WTC11 (cell line): ENCODE measurements at places on chromosomes 12 and 14. TPM values are rescaled to one million over a fixed set of nuclear protein-coding genes. Genes with fewer than 3 reads are reported as not detected.

- DNase-seq, result no peak
These were observed 58.5 kb downstream of the TMTC2 start for GRCh38 chr12:82745063-82745674.

- DNase-seq, result no peak
These were observed 109.6 kb downstream of the ATXN7L3B start for GRCh38 chr12:74647256-74647655.

GRCh38 chr12:55839345-55840140, 3.2 kb downstream of the MMP19 start:
- no peak for DNase-seq

DNA sequence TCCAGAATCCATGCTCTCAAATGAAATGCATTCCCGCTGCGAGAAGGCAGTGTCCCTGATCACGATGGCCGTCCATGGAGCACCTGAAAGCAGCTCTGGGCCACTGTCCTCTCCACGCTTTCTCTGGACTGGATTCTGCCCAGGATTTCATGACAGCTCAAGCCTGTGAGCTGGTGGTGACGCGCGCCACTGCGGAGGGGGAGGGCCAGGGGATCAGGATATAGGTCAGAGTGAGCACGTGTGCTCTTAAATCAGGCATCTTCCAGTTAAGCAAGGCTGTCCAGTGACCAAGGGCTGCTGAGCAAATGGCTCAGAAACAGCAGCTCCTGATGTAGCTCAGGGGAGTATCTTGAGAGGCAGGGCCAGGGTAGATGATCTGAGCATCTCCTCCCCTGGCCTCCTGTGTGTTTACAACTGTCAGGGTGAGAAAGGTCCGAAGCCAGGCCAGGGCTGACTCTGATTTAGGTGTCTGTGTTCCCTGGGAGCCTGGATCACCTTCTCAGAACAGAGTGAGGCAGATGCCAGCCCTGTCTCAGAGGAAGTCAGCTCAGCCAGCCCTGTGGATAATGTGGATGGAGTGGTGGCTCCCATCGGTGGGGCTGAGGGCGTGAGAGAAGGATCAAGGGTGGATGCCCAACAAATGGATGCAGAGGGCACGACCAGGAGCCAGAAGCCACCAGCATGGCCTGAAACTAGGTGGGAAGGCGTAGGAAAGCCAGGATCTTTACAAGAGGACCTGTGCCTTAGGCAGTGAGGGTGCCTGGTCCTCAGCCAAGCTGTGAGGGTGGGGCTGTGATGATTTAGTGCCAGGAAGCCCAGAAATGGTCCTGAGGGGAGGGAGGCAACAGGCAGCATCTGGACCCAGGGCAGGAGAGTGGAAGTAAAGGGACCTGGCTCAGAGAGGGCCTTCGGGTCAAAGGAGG, 55.3 kb downstream of the ELK3 start:
- DNase-seq, result no peak

DNA sequence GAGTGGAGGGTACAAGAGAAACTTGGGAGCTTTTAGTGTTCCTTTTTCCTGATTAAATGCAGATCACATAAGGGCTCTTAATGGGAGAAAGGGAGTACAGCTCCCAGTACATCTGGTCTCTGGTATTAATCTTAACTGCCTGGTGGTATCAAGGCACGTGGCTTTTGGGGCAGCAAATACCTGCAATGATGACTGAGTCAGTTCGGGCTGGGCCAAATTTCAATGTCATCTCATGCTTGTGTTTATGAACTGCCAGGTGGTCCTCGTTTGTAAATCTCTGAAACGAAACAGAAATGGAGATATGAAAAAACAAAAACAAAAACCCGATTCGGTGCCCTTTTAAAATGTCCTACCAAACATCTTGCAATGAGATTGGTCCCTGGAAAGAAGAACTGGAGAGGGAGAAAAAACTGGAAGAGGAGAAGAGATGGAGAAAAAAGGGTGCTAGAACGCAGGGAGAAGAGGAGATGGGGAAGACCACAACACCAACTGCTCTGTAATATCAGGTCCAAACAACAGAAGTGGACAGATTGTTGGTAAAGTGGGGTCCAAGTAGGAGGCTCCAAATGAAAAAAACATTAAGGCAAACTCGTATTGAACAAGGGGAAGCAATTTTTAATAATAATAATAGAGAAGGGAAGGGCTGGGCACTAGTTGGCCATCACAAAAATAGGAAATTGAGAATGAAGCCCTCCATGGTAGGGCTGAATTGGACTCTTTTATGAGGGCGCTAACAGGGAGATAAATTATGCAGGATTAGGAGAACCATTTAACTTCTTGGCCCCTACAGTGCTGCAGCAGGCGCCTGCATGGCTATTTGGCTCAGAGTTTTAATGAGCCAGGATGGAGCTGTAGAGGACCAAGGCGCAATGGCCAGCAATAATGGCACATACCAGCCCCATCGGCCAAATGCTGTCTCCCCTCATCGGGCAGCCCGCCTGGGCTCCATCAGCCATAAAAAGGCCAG, 45.4 kb upstream of the NPFF start:
- no peak for DNase-seq

DNA sequence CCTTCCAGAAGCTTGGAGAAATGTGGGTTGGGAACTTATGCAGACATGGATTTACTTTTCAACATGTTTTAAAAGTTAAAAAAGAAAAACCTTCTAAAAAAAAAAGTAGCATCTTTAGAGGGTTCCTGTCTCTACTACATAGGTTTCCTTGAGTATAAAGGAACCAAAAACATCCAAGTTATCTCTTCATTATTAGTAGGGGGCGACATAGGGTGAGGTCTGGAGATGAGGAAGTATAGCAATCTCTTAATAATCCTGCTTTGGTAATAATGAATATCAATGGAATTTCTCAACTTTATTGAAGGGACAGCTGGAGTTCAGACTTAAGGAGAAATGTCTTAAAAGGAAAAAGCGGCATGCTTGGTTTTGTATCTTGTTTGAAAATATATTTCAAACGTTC, 6.5 kb upstream of the PLXNC1 start:
- no peak for DNase-seq

GRCh38 chr14:73825551-73826188, 26.0 kb upstream of the PTGR2 start:
- DNase-seq, result peak; percentile 82

- no peak for DNase-seq
These were observed 345.9 kb upstream of the RGS6 start for GRCh38 chr14:71586131-71586897.

- no peak for DNase-seq
These were observed 716 bp downstream of the HSP90AA1 start for GRCh38 chr14:102085948-102086708.

DNA sequence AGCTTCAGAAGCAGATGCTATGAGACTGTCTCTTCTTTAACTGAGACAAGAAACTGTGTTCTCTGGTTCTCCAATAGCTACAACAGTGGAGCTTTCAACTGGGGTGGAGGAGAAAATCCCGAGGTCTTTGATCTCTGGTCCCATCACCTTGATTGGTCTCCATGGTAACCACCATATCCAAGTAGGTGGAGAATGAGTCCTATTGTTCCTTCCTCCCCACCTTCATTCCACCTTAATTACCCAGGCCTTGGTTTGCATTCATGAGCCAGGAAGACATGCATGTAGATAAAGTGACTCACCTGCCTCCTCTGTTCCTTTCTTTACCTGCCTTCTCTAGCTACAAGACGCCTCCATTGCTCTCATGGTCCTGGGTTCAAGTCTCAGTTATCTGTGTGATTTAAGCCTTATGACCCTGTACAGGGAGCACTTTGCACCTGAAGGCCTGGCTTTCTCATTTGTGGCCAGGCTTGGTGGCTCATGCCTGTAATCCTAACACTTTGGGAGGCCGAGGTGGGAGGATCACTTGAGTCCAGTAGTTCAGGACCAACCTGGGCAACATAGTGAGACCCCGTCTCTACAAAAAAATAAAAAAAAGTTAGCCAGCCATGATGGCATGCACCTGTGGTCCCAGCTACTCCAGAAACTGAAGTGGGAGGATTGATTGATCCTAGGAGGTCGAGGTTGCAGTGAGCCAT, 157.7 kb upstream of the TBX3 start:
- no peak for DNase-seq

GRCh38 chr12:52539083-52539820, 13.7 kb downstream of the KRT71 start:
- no peak for DNase-seq

DNA sequence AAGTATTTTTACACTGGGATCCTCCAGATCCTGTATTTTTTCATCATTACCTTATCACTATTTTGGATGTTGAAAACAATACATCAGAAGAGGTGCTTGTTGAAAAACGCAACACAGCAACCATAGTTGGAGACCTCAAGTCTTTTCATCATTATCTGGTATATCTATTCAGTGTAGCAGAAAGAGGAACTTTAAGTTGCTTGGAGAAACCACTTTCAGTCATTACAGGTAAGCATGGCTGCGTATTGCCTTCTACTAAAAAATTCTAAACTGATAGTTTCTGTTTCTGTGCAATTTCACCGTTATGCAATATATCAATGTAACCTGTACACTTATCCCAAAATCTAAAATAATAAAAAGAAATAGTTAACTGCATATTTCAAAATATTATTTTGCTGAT, 32.2 kb upstream of the PTPRQ start:
- no peak for DNase-seq

GRCh38 chr14:24443053-24443665, 583 bp upstream of the SDR39U1 start:
- DNase-seq, result no peak

DNA sequence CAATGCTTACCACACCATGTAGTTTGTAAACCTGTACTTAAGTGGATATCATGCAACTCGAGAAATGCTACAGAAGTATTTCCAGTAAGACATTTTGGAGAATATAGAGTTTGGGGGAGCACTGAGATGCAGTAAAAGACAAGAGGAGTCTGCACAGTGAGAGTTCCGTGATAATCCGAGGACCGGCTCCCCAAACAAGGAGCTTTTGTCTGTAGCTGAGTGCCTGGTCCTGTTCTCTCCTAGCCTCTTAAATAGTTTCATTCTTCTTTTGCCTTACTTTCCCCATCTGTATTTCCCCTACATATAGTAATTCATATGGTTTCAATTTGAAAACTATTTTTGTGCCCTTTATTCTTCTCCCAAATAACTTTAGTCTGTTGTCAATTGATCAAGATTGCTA, 364.1 kb downstream of the EGLN3 start:
- no peak for DNase-seq

- no peak for DNase-seq
These were observed 124.6 kb upstream of the E2F7 start for GRCh38 chr12:77189901-77190416.

GRCh38 chr14:93999573-93999972, 2.5 kb downstream of the CCDC197 start:
- DNase-seq, result no peak

GRCh38 chr14:22491683-22492621, 97.1 kb downstream of the DAD1 start:
- DNase-seq, result no peak

The SLC39A5 gene
- 0.26 to 0.62 TPM (median 0.46 TPM) in 3 replicates for total RNA-seq

The TOMM20L gene
- not detected in 3 replicates for total RNA-seq

The MORN3 gene
- total RNA-seq, result 0.37 to 0.80 TPM (median 0.50 TPM) in 3 replicates

The HOXC12 gene
- total RNA-seq, result not detected in 3 replicates

The GZMH gene
- total RNA-seq, result not detected in 3 replicates

The LRRC10 gene
- total RNA-seq, result not detected in 3 replicates

The PLEKHH1 gene
- 45.4 to 49.8 TPM (median 48.3 TPM) in 3 replicates for total RNA-seq

The AVPR1A gene
- total RNA-seq, result 0.09 to 0.24 TPM (median 0.11 TPM) in 3 replicates

The P2RX2 gene
- 1.6 to 2.6 TPM (median 2.1 TPM) in 3 replicates for total RNA-seq

The CCDC198 gene
- total RNA-seq, result not detected in 3 replicates

The HCFC2 gene
- total RNA-seq, result 1.6 to 2.1 TPM (median 1.6 TPM) in 3 replicates
